BE2C (cell line): ENCODE measurements at places on chromosomes 4 and X.
A peak's percentile ranks its signal among the peaks of the same experiment; 100 is the strongest.

DNA sequence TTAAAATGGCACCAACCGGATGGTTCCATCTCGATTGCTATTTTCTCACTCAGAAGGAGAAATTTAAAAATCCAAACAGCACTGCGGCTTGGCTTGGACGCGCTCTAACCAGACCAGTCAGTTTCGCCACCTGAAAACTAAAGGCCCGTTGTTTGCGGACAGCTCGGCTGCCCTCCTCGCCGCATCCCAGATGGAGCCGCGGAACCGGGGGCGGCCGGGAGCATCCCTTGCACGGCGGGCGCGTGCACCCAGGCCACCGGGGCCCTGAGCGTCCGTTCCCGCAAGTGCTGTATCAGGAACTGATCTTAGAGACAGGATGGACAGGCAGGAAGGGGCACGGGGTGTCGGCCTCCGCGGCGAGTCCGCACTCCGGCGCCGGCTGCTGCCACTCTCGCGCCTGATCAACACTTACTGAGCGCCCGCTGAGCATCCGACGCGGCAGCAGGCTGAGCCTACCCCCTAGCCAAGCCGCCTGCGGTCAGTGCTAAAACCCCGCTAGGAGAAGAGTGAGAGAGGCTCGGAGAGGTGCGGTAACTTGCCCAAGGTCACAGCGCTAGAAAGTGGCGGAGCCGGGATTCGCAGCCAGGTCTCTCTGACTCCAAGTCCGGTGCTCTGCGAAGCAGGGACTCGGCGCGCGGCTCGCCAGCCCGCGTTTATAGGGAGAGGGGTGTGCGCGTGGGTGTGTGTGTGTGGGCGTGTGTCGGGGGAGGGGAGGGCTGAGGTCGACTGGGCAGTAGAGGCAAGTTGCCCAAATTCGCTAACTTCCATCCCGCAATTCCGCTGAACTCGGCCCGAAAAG, at the start of gene CITED1:
TSS of gene CITED1 (minus strand) at position 629 of the 799 bp plus-strand sequence. CDS start 3,045 bp downstream, outside the sequence.
- DNase-seq, result peak; percentile 15

DNA sequence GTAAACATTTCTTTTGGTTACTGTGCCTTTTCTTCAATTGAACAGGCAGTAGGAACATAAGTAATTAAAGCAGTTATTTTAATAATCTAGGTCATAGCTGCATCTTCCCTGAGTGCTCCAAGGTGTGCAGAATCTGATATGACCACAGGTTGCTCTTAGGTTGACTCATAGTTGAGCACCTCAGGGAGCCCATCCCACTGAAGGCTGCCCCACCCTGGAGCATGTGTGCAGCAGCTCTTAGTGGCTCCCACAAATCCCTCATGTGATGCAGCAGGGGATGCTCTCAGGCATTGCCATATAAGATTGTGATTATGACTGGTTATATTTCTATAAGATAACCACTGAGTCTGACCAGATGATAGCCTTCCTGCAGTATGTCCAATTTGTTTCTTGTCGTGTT, 72.3 kb downstream of the ZNF518B start:
- DNase-seq, result no peak

DNA sequence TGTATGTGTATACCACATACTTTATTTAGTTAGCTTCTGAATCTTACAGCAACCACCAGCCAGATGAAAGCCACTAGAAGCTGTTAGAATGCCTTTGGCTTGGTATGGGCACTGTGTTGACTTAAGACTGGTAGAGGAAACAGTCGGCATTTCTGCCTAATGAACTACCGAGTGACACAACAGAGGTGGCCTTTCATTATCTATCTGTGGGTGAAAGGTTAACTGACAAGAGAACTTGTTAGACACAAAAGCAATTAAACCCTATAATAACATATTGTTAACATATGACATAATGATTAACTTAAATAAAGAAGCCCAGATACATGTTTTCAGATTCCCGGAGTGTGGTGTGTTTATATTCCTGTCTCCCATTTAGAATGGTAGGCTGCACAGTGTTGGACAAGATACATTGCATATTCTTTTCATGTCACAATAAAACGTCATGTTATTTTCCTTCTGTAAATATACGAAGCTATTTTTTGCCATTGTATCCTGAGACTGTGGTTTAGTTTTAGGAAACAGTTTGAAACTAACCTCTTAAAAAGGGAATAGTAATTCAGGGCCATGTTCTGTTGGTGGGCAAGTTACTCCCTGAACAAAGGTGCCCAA, 181.5 kb downstream of the SLIT2 start:
- DNase-seq, result no peak

GRCh38 chrX:106612393-106612763, 600 bp downstream of the RADX start:
- DNase-seq, result no peak

GRCh38 chrX:99857455-99857854, 552.6 kb downstream of the PCDH19 start:
- no peak for DNase-seq

GRCh38 chr4:5826437-5827107, 66.3 kb downstream of the CRMP1 start:
- DNase-seq, result no peak

DNA sequence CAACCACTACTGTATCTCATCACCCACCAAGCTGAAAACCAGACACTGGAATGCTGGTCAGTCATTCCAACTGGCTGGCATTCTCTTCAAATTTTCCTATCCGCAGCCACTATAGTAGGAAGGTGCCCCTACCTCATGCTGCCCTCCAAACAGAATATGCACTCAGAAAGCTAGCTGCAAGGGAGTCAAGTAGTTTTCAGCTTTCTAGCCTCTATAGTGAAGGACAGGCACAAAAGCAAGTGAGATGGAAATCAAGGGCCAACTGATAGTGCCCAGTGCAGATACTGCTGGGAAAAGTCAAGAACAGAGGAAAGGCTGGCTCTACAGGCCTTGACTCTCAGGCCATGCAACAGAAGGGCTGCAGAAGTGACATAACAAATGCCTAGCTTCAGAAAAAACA, 47.2 kb downstream of the BCOR start:
- no peak for DNase-seq

- peak; percentile 78 for DNase-seq
These were observed 6.1 kb downstream of the LIAS start for GRCh38 chr4:39464886-39465501.

GRCh38 chrX:114932550-114932949, 84.9 kb downstream of the IL13RA2 start:
- DNase-seq, result no peak

GRCh38 chrX:109155161-109155560, 326.7 kb downstream of the GUCY2F start:
- DNase-seq, result no peak

DNA sequence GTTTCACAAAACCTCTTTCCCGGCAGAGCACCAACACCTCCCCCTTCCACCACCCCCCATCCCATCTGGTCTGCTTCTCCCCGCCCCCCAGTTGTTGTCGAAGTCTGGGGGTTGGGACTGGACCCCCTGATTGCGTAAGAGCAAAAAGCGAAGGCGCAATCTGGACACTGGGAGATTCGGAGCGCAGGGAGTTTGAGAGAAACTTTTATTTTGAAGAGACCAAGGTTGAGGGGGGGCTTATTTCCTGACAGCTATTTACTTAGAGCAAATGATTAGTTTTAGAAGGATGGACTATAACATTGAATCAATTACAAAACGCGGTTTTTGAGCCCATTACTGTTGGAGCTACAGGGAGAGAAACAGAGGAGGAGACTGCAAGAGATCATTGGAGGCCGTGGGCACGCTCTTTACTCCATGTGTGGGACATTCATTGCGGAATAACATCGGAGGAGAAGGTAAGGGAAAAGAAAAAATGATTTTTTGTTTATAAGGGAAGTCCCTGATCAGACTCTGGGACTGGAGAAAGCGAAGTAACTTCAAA, at the start of gene PDGFRA:
TSS of gene PDGFRA (plus strand) at position 333 of the 541 bp plus-strand sequence. CDS start 29,476 bp downstream, outside the sequence.
- DNase-seq, result no peak

- DNase-seq, result no peak
These were observed 26.2 kb downstream of the IRF2 start for GRCh38 chr4:184448141-184448540.

DNA sequence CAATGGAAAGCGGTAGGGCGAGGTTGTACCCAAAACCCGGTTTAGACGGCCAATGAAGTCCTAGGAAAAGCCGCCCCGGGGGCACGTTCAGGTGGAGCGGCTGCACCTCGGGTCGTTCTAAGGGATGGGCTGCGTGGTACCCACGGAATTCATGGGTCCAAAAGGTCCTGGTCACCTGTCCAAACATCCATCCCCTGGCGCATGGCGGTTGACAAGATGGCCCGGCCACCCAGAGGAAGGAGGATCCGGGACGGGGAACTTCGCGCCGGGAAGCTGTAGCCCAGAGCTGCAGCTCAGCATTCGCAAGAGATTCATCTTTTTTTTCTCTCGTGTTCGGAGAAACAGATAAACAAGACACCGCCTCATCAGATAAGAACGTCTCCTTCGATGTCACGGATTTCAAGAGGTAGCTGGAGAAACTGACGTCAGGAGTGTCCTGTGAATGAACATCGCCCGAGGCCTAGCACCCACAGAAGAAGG, 10.9 kb downstream of the PITX2 start:
- DNase-seq, result no peak

- no peak for DNase-seq
These were observed 170.2 kb downstream of the PPP3CA start for GRCh38 chr4:101177154-101177553.

GRCh38 chrX:130264573-130264972, 4.1 kb downstream of the ZNF280C start:
- DNase-seq, result no peak

DNA sequence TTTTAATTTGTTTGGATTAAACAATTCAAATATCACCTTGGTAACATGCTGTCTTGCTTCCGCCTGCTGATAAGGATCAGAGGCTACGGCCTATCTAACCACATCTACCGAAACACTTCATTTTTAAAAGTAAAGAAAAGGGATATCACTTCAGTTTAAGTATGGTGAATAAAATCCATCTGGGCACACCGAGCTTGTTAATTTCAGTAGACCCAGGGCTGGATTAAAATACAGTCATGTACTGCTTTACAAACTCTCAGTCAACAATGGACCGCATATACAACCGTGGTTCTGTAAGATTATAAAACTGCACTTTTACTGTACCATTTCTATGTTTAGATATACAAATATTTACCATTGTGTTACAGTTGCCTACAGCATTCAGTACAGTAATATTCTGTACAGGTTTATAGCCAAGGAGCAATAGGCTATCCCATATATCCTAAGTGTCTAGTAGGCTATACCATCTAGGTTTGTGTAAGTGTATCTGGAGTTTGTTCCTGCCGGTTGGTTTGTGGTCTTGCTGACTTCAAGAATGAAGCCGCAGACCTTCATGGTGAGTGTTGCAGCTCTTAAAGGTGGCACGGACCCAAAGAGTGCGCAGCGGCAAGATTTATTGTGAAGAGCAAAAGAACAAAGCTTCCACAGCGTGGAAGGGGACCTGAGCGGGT, 40.0 kb downstream of the SEPTIN11 start:
- DNase-seq, result no peak

DNA sequence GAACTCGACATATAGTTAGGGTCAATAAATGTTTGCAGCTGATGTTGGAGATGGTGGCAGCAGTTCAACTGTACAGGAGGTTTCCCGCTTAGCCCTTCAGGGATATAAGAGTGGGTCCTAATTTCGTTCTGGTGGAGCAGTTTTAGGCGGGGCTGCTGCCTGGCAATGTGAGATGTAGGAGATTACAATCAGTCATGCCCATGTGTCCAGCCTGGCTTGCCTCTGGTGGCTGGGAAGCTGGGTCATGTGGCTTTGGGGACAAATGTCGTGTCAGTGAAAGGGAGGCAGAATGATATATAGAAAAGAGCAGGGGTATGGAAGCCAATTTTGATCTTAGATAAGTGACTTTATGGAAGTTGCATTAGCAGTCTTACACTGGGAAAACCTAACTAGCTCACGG, 129.4 kb downstream of the CLCN4 start:
- DNase-seq, result peak; percentile 51

- DNase-seq, result no peak
These were observed 138.7 kb downstream of the PDGFC start for GRCh38 chr4:156832886-156833285.

DNA sequence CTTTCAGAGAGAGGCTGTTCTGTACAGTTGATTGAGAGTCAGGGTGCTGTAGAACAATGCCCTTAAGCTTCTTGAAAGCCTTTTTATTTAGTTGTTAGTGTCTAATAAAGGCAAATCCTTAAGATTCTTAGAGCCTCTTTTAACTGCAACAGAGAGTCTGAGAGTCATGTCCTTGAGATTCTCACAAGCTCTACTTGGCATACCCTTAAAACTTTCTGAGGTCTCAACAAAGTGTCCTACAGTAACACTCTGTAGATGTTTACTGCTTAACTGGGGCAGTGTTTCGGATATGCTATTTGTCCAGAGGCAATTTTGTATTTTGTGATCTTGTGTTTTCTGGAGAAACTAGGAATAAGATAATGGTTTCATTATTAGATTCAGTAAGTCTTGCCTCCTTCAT, 209.7 kb downstream of the ARHGAP24 start:
- DNase-seq, result no peak

GRCh38 chr4:89298155-89298554, 9.4 kb downstream of the GPRIN3 start:
- no peak for DNase-seq

GRCh38 chrX:41472231-41472815, 25.2 kb downstream of the NYX start:
- no peak for DNase-seq

GRCh38 chr4:159224408-159224807, 121.5 kb downstream of the RAPGEF2 start:
- DNase-seq, result no peak

DNA sequence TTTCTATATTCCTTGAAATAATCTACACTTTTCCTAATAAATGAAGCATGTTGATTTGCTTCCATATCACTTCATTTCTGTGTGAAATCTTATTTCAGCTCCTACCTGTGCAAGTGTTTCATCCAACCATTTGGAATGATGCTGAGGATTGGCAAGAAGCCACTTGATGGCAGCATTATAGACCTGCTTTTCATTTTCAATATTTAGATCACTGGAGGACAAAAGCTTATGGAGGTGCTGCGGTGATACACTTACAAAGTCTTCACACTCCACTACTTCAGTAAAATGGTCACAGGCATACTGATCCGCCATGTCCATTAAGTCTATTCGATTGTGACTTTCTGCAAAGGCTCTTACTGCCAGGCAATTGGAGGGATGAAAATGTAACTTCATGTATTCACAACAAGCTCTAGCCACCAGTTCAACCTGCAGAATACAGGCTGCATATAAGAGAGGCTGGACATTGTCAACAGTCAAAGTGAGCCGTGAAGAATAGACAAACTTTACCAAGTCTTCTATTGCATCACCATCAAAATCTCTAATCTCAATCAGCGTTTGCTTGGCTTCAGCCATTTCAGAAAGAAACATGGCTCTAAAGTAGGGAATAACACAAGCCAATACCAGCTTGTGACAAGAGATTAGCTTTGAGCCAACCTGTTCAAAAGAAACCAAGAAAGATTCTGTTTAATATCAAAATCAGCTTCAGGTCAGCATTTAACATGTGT, 35.1 kb downstream of the KLHL8 start:
- no peak for DNase-seq

GRCh38 chrX:40174001-40174853, 76.5 kb upstream of the BCOR start:
- peak; percentile 50 for DNase-seq

DNA sequence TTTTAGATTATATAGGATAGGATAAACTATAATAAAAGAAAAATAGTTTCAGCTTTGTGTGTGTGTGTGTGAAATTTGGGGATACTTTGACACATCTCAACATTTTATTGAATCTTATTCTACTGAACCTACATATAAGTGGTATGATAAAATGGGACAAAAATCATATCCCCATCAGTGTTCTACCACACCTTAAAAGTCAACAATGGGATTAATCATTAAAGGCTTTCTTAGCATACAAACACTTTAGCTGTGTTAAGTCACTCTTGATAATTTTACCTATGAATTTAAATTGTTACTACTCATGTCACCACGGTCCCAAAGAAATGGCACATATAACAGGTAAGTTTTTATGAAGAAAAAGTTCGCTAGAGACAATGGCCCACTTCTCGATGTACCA, 37.7 kb upstream of the LRBA start:
- no peak for DNase-seq
